ENCODE measurements at places on chromosomes 16 and 17.

DNA sequence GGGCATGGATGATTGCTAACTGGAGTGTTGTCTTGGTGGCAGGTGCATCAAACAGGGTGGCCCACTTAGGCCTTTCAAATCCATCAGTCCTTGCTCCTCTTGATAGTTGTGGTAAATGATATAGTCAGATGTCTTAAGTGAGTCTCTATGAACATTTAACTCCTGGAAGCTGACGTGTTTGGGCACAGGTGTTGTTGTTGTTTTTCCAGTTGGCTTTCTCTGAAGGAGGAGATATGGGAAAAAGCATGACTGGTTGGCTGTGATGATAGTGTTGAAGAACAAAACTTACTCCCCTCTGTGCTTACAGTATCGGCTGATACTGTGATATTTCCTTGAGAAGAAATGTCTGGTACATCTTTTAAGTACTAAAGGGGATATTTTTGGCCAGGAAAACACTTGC is 18.0 kb downstream of the TNRC6A start:
- DNase-seq = no peak

GRCh38 chr16:138049-138417 is 440 bp downstream of the NPRL3 start:
- DNase-seq = peak; percentile 30

DNA sequence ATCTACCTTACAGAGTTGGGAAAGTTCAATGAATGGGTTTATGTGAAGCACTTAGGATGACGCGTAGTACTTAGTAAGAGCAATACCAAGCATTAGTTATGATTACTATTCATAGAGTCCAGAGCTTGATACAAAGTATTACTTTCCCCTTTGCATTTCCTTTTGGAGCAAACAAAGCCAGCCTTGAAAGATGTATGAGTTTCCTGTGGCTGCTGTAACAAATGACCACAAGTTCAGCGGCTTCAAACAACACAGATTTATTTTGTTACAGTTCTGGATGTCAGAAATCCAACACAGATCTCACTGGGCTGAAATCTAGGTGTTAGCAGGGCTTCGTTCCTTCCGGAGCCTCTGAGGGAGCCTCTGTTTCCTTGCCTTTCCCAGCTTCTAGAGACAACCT is 8.6 kb upstream of the MLYCD start:
- no peak for DNase-seq

- DNase-seq = no peak
Measured at GRCh38 chr16:968620-969019, 2.2 kb downstream of the LMF1 start.

- peak; percentile 56 for DNase-seq
Measured at GRCh38 chr17:59845595-59846393, 46.9 kb downstream of the TUBD1 start.
